Activated T-cell treated with anti-CD3 and anti-CD28 coated beads, Interleukin-2, amount 50 U/mL, for 48 hours (primary cell): ENCODE measurements at places on chromosomes 2 and 18.
A peak's percentile ranks its signal among the peaks of the same experiment; 100 is the strongest.

- DNase-seq = no peak
Observed at GRCh38 chr2:101638817-101639605, 58.5 kb upstream of the MAP4K4 start.

DNA sequence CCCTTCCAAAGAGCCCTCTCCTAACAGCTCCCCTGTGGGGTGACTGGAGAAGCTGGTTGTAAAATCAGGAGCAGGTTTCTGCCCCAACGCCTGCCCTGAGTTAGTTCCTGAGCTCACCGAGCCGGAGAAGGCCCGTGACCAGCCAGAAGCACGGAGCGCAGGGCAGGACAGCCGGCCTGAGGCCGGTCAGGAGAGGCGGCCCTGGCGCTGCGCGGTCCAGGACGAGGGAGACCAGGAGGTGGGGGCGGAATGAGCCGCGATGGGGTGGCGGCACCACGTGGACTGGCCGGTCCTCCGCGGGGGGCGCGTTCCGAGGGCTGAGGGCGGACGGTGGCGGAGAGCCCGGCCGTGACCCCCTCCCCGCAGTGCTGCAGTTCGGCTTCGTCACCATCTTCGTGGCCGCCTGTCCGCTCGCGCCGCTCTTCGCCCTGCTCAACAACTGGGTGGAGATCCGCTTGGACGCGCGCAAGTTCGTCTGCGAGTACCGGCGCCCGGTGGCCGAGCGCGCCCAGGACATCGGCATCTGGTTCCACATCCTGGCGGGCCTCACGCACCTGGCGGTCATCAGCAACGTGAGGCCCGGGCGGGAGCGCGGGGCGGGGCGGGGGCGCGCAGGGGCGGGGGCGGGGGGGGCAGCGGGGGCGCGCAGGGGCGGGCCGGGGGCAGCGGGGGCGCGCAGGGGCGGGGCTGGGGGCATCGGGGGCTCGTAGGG is 29.0 kb downstream of the ANO7 start:
- peak; percentile 62 for DNase-seq

GRCh38 chr2:156340804-156341451 is 8.4 kb upstream of the NR4A2 start:
- no peak for DNase-seq

- no peak for DNase-seq
Observed at GRCh38 chr2:86021396-86022378, 84.0 kb downstream of the POLR1A start.

DNA sequence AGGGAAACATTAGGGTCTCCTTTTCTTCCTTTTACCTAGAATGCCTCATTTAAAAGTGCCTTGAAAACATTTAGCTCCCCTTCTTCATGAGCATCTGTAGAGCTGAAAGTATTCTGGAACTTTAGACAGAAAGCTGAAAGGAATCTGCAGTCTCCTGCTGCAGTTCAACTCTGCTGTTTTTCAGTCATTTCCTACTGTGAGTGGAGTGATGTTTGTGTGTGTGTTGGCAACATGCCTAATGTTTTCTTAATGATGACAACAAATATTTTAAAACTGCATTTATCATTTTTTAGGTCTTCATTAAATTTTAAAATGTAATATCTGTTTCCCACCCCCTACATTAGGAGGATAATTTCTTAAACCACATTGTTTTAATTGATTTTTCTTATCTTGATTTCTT is 66.6 kb downstream of the TWSG1 start:
- no peak for DNase-seq

GRCh38 chr2:43305012-43305411 is 78.6 kb upstream of the ZFP36L2 start:
- DNase-seq = no peak

- no peak for DNase-seq
Observed at GRCh38 chr2:25402477-25402876, 60.8 kb upstream of the DNMT3A start.
